Frontal cortex (tissue), 4 donors: ENCODE measurements at places on chromosomes 5 and 9.

DNA sequence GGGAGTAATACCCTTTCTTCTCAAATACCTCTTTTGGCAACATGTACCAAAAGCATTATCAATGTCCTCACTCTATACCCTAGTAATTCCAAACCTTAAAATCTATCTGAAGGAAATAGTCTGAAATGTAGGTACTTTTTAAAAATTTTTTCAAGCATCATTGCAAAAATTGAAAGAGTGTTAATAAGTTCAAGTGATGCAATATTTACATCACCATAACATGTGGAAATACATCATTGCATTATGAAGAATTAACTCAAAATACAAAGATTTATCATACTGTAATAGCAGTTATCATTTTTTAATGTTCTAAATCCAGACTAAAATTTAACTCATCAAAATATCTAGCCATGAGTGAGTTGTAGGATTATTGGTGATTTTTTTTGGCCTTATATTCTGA, 123.1 kb downstream of the DENND1A start:
- DNase-seq: no peak

- DNase-seq: no peak
These were observed 35.8 kb downstream of the PPIC start for GRCh38 chr5:123000731-123001130.

DNA sequence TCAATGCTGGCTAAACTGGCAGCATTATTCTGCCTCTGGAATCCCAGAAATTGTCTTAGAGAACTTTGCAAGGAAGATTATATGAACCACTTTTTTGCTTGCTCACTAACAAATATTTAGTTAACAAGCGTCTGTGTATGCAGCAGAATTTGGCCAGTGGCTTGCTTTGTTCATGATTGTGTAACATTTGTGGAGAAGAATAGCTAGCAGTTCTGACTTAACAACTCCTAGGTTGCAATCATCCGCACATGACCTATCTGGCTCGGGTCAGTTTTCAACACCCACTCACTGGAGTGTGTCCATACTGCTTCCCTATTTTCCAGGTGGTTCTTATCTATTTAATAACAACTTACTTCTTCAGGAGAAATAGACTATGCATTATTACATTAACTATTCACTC, 98.5 kb downstream of the SNX18 start:
- DNase-seq: no peak

DNA sequence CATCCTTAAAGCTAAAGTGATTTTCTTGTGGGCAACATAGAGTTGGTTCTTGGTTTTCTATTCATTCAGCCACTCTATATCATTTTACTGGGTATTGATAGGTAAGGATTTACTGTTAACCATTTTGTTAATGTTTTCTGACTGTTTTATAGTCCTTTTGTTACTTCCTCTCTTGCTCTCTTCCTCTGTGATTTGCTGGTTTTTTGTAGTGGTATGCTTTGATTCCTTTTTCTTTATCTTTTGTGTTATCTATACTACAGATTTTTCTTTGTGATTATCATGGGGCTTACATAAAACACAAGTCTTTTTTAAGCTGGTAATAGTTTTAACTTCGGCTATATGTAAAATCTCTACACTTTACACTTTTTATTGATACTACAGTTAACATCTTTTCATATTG, 43.3 kb downstream of the CREBRF start:
- DNase-seq: no peak

- DNase-seq: no peak
These were observed 52.5 kb downstream of the OXCT1 start for GRCh38 chr5:41817625-41818301.

DNA sequence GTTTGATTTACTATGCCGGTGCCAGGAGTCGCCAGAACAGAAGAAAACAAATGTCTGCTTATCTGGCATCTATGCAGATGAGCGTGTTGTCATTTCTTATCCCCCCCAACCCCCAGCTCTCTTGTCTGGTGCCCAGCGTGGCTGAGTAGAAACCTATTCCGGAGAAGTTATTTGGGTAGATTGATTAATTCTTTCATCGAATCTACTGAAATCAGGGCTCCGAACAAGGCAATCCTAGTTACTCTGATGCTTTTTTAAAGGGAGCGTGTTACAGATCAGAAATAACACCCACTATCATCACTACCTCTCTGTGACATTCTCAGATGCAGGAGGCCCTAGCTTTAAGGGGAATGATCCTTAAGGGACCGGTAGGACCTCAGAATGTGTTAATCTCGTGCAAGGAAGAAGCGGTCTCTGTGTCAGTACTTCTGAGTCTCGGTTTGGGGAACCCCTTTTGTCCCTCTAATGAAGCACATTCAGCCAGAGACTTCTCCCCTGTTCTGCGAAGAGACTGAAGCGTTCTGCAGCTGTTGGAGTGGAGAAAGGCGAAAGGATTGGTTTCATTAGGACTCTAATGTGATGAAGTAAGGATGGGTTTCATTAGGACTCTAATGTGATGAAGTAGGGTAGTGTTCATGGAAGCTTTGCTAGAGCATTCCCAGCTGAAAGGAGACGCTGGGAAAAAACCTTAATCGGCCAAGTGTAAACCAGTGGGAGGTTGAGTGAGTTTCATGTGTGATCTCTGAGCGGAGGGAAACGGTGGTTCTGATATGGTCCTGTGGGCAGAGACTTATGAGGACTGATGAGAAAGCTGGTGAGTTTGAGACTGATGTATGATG, 1.5 kb downstream of the PIP5K1B start:
- DNase-seq: no peak
